Psoas muscle (tissue), 8 donors: ENCODE measurements at places on chromosomes 3 and 15. TPM values are rescaled to one million over a fixed set of nuclear protein-coding genes. Genes with fewer than 3 reads are reported as not detected.

DNA sequence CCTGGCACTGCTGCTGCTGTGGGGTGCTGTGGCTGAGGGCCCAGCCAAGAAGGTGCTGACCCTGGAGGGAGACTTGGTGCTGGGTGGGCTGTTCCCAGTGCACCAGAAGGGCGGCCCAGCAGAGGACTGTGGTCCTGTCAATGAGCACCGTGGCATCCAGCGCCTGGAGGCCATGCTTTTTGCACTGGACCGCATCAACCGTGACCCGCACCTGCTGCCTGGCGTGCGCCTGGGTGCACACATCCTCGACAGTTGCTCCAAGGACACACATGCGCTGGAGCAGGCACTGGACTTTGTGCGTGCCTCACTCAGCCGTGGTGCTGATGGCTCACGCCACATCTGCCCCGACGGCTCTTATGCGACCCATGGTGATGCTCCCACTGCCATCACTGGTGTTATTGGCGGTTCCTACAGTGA, 2.1 kb downstream of the GRM2 start:
- peak; percentile 43 for DNase-seq
- H3K27ac ChIP-seq, result no peak overlapping the region
- no peaks in the 10 kb centered on the region for H3K4me1 ChIP-seq
- H3K4me3 ChIP-seq, result no peak overlapping the region

GRCh38 chr3:101938262-101938847, 89.0 kb downstream of the NFKBIZ start:
- no peak for DNase-seq
- no peak overlapping the region for H3K4me3 ChIP-seq
- no peaks in the 10 kb centered on the region for H3K4me1 ChIP-seq
- H3K27ac ChIP-seq, result no peak overlapping the region
- H3K36me3 ChIP-seq, result no peaks in the 10 kb centered on the region
- no peaks in the 10 kb centered on the region for H3K27me3 ChIP-seq

DNA sequence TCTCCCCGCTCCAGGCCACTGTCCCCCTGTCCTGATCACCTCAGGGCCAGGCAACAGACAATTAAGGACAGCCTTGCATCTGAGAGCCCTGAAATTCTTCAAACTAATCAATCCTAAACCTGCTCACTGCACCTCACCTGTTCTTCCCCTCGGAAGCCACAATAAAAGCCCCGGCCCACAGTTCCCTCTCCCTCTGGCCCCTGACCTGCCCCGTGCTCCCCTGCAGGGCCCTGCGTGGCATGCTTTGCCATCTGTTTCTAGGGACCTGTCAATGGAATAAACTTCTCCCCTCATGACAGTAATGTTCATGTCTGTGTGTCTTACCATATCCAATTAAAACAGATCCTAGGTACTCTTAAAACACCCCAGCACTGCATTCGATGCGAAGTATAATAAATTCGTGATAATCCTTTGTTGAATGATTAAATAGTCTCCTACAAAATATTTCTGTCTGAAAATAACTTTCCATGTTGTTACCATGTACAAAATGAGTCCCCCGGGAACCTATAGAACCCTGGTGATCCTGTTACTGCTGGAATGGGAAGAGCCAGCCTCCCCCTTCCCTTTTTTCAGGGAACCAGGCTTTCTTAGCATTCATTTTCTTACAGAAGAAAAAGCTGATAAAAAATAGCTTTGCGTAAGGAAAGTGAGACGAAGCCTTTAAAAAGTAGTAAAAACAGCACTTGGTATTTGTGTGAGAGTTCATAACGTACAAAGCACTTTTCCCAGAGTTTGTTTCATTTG, 59.0 kb downstream of the ABTB1 start:
- H3K4me3 ChIP-seq, result no peak overlapping the region
- H3K27ac ChIP-seq, result no peak overlapping the region
- H3K4me1 ChIP-seq, result peaks cover 47% of the 10 kb centered on the region
- no peak for DNase-seq
- peaks cover 3% of the 10 kb centered on the region for H3K36me3 ChIP-seq
- H3K27me3 ChIP-seq, result no peaks in the 10 kb centered on the region

GRCh38 chr3:15903759-15904720, 106.3 kb upstream of the ANKRD28 start:
- peak overlapping the region; percentile 86 for H3K27ac ChIP-seq
- no peaks in the 10 kb centered on the region for H3K27me3 ChIP-seq
- no peaks in the 10 kb centered on the region for H3K36me3 ChIP-seq
- peak; percentile 58 for DNase-seq

LRRC49 gene
- 1.1 TPM for total RNA-seq

DUOXA2 gene
- not detected for total RNA-seq
